ENCODE measurements at places on chromosomes 3 and 15.

DNA sequence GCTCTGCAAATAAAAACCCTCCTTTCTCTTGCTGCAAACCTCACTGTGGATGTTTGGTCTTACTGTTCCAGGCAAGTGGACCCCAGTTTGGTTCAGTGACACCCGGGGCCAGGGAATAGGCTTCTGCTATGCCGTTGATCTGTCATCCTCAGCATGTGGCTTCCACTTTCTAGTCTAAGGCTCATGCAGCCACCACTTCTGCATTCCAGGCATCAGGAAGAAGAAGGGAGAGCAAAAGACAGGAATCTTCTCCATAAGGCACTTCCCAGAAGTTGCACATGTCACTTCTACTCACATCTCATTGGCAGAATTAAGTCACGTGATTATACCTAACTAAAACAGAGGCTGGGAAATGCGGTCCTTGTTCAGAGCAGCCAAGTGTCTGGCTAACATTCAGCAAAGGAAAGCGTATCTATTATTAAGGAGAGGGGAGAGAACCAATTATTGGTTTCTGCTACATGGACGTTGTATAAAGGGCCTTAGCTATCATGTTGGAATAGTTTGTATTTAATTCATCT is 173.6 kb upstream of the PFN2 start:
- DNase-seq = no peak

- DNase-seq = no peak
These were observed 348.8 kb upstream of the BCHE start for GRCh38 chr3:166186003-166186402.

- no peak for DNase-seq
These were observed 243.3 kb downstream of the ZNF621 start for GRCh38 chr3:40768046-40768445.

DNA sequence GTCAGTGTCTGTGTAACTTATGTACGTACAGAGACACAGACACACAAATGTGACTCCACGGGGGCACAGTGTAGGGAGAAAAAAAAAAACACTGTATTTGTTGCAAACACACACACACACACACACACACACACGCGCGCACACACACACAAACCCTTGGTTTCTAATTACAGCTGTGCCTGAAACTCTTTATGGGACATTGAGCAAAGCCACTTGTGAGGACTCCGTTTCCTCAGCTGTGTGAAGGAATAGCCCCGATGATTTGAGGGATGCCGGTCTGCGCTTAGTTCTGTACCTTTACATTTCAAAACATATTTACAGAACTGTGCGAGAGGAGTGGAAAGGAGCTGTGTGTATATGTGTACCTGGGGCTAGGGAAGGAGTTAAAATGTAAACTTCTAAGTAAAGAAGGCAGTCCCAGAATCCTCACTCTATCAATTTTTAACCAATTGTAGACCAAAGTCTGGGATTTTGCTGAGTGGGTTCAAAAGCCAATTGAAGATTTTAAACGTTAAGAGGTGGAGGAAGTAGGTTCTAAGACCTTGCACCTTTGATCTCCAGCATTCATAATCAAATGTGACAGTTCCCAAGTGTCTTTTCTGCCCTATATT is 5.3 kb upstream of the BCL6 start:
- no peak for DNase-seq

DNA sequence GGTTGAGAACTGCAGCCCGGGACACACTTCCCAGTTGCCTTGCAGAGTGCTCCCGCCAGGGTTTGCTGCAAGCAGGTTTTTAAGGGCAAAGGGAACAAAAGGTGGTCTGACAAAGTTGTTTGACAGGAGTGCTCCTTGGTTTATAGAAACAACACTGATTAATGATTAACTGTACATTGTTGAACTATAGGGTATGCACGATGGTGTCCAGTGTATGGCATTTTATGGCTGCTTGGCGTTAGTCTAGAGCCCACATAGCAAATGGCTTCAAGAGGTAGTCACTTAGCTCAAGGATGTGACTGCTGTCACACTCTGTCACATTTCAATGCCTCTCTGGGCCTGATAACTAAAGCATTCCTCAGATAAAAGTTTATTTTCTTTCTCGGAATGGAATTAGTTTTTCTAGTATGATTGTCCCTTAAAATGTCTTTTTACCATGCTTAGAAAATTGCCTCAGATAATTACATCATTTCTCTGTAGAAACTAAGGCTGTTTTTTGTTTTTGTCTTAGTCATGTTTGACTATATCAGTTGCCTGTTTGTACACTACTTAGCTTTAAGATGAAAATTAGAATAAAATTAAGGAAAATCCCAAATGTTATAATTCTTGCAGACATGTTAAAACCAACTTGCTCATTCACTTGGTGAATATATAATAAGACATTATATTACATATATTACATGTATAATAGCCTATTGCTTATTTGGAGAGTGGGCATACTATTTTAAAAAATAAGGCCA is 61.3 kb upstream of the GATM start:
- DNase-seq = no peak

Data from SJCRH30 (cell line).